ENCODE measurements at places on chromosomes 7 and 10.

- no peak for DNase-seq
Observed at GRCh38 chr7:17415955-17416354, 117.5 kb downstream of the AHR start.

GRCh38 chr10:24363070-24363469 is 154.1 kb downstream of the KIAA1217 start:
- DNase-seq, result no peak

DNA sequence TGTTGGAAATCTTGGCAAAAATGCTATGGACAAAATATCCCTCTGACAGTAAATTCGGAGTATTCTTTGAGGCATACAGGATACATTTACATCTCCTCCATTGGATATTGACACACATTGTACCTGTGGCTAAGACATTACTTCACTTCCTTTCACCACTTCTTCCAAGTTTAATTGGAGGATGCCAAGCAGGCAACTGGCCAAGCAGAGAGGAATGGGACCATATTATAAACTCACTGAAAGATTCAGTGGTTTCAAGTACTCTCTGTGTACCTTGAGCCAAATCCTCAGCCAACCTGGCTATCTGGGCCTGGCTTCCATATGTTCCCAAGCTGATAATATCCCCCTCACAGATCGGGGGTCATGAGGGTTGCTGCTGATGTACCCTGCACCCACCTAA is 14.7 kb upstream of the JCAD start:
- DNase-seq, result no peak

GRCh38 chr7:23410446-23411183 is 59.7 kb downstream of the IGF2BP3 start:
- DNase-seq, result no peak

- DNase-seq, result no peak
Observed at GRCh38 chr10:113463777-113464176, 89.1 kb upstream of the HABP2 start.

DNA sequence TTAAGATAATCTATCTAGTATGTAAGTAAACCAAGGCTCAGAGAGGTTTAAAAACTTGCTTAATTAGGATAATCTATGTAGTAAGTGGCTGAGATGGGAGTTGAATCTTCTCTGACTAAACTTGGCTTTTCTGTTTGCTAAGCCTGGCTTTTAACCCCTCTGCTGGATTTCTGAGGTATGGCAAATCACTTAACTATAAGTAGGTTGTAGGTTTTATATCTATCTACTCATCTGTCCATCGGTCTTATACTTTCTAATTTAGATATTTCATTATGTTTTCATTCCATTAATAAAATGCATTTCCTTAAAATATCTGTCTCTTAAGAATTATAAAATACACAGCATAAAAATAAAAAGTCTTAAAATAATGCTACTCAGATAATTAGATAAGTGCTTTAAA is 59.4 kb downstream of the ST7 start:
- no peak for DNase-seq

GRCh38 chr10:83724471-83725241 is 414.7 kb upstream of the GHITM start:
- DNase-seq, result no peak

DNA sequence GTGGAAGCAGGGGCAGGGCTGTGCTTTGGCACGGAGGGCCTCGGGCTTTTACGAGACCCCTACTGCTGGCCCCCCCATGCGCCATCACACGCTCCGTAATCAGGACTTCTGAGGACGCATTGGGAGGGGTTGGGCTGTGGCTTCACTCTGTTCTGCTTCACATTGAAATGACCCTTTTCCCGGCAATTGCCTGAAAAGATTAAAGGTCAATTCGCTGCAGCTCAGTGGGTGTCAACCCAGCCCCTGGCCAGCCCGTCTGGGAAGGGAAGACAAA is 41.7 kb upstream of the UBE3C start:
- no peak for DNase-seq

DNA sequence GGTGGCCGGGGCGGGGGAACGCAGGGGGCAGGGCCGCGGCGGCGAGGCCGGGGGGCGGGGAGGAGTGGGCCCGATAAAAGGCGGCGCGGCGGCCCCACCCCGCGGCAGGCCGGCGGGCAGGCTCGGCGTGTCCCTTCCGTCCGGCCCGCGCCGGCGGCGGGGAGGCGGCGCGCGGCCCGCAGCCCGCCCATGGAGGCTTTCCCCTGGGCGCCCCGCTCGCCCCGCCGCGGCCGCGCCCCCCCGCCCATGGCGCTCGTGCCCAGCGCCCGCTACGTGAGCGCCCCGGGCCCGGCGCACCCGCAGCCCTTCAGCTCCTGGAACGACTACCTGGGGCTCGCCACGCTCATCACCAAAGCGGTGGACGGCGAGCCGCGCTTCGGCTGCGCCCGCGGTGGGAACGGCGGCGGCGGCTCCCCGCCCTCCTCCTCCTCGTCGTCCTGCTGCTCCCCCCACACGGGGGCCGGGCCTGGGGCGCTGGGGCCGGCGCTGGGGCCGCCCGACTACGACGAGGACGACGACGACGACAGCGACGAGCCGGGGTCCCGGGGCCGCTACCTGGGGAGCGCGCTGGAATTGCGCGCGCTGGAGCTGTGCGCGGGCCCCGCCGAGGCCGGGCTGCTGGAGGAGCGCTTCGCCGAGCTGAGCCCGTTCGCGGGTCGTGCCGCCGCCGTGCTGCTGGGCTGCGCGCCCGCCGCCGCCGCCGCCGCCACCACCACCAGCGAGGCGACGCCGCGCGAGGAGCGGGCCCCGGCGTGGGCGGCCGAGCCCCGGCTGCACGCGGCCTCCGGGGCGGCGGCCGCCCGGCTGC is at the start of gene NANOS1:
Gene NANOS1, plus strand, starts transcription at position 102 of the 808 bp plus-strand sequence. Its CDS starts 88 bp downstream, at position 190.
- no peak for DNase-seq

- no peak for DNase-seq
Observed at GRCh38 chr7:16636555-16637101, 8.9 kb downstream of the ANKMY2 start.

- no peak for DNase-seq
Observed at GRCh38 chr7:151008511-151009323, 15.6 kb downstream of the ATG9B start.

Measured in left renal cortex interstitium (tissue), 4 donors.